Hematopoietic multipotent progenitor cell treated with erythropoietin and hydrocortisone succinate and interleukin-3 and kit ligand, for 15 days (in vitro differentiated cells): ENCODE measurements at places on chromosomes 7 and 10.

- DNase-seq = no peak
These were observed 6.3 kb downstream of the COL28A1 start for GRCh38 chr7:7529328-7529727.

DNA sequence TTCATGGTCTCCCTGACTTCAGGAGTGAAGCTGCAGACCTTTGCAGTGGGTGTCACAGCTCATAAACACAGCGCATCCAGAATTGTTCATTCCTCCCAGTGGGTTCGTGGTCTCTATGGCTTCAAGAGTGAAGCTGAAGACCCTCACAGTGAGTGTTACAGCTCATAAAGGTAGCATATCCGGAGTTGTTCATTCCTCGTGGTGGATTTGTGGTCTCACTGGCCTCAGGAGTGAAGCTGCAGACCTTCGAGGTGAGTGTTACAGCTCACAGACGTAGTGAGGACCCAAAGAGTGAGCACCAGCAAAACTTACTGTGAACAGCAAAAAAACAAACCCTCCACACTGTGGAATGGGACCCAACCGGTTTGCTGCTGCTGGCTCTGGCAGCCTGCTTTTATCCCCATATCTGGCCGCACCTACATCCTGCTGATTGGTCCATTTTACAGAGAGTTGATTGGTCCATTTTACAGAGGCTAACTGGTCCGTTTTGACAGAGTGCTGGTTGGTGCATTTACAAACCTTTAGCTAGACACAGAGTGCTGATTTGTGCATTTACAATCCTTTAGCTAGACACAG is 308.8 kb downstream of the PTPRN2 start:
- no peak for DNase-seq

- no peak for DNase-seq
These were observed 52.7 kb upstream of the VIPR2 start for GRCh38 chr7:159197066-159197975.

DNA sequence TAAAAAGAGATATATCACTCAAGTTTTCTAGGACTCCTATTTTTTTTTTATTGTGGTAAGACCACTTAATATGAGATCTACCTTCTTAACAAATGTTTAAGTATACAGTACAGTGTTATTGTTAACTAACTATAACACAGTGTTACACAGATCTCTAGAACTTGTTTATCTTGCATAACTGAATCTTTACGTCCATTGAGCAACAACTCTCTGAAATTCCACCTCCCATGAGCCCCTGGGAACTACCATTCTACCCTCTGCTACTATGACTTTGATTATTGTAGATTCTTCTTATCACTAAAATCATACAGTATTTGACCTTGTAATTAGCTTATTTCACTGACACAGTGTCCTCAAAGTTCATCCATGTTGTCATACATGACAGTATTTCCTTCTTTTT is 22.5 kb upstream of the REEP3 start:
- DNase-seq = no peak

DNA sequence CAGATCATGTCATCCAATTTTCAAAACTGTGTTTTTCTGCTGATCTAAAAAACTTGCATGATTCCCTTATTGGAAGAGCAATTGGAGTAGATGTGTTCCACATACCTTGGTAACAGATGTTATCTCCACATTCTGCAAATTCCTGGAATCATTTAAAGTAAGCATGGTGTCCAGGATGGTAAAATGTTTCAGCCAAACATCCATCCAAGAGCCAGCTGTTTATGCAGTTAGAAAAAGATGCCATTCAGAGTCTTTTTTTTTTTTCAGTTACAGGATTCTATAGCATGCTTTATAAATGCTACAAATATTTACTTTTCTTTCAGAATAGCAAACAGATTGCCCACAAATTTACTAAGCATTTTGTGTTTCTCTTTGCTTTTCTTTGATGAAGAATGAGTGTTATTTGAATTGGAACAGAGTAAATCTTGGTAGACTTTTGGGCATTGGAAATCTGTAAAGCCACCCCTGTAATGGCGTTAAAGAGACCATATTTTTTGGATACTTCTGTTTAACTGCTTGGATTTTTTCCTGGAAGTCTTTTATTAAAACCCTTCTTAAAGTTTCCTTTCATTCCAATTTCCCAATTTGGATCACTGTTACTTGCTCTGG is 149.8 kb downstream of the GNAT3 start:
- DNase-seq = no peak

GRCh38 chr10:129963641-129964501 is at the start of gene EBF3:
Gene EBF3, minus strand, starts transcription at chr10:129964274. Its CDS starts 506 bp downstream, at chr10:129963768.
- DNase-seq = no peak

DNA sequence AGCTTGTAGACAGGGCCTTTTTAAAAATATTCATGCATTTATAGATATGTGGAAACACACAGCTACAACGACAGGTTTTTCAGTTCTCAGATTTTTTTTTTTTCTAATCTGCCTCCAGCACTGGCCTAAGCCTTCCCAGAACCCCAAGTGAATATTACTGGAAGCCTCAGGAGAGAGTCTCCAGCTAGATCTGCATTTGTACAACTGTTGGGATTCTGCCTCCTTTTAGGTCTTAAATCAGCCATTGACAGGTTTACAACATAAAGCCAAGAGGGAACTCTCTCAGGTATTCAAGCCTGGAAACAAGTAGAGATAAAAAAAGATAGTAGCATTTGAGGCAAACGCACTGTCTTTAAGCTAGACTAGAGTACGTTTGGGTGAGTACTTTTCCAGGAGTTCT is 275.8 kb downstream of the ANKRD30A start:
- DNase-seq = no peak

DNA sequence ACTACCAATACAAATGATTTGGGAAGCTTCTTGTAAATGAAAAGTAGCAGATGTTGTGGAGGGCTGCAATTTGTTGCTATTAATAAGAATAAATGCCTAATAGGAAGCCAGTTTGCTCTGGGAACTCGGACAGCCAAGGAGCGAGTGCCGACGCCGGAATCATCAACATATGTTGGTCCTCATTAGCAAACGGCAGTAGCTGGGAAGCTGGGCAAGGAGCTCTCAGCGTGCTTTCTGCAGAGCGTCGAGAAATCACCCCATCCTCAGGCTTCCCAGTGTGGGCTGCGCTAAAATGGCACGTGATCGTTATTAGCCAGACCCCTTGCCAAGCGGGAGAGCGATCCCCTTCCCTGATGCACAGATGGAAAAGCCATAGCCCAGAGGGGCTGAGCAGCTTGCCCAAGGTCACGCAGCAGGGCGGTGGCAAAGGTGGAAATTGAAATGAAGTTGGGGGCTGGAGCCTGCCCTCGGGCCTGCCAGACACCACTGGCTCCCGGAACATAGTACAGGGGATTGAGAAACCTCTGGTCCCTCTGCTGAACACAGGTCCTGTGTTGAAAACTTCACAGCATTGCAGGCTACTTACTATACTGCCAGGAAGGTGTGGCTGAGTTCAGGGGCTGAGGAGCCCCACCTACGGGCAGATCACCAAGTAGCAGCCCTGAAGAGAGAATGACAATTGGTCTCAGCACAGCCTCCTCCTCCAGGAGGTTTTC is 326.9 kb downstream of the PLXNA4 start:
- no peak for DNase-seq

GRCh38 chr7:44062903-44063295 is 2.5 kb downstream of the PGAM2 start:
- DNase-seq = no peak

DNA sequence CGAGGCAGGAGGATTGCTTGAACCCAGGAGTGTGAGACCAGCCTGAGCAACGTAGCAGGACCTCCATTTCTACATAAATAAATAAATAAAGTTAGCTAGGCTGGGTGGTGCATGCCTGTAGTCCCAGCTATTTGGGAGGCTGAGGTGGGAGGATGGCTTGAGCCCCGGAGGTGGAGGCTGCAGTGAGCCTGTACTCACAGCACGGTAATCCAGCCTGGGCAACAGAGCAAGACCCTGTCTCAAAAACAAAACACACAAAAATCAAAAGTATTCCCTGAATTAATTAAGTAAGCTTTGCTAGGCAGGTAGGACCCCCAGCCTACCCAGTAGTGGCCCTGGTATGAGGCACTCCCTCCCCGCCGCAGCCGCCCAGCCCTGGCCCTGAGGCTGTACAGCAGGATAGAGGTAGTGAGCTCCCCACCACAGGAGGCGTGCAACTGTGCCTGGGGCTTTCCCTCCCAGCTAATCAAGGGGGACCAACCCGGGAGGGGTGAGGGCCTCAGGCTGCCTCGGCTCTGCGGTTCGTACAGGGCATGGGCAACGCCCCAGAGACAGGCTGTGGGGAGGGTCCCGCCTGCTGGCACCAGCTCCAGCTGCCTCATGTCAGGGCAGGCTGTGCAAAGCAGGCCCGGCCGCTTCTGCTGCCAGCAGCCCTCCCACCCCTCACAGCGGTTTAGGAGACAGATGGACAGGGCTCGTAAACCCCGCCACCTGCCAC is 1.0 kb upstream of the CYP2W1 start:
- DNase-seq = no peak

DNA sequence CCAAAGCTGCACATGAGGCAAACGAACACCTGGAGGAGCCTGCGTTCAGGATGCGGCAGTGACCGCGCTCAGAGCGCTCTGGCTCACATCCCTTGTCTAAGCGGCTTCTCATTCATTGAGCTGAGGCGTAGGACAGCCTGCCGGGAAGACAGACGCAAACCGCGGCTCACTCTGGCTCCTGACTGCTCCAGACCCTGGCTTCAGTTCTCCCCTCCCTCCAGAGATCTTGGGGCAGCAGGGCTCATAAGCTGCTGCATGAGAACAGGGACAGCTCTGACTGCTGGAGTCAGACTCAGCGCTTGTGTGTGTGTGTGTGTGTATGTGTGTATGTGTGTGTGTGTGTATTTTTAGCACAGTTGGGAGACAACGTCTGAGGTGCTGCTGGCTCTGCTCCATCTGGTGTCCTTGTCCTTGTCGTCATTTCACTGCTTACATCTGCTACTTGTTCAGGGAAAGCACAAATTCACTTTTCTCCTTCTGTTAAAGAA is 15.8 kb upstream of the LYZL2 start:
- DNase-seq = no peak

- no peak for DNase-seq
These were observed 569.0 kb upstream of the SORCS1 start for GRCh38 chr10:107733328-107734130.

GRCh38 chr7:22645418-22646181 is 81.4 kb upstream of the IL6 start:
- DNase-seq = no peak

DNA sequence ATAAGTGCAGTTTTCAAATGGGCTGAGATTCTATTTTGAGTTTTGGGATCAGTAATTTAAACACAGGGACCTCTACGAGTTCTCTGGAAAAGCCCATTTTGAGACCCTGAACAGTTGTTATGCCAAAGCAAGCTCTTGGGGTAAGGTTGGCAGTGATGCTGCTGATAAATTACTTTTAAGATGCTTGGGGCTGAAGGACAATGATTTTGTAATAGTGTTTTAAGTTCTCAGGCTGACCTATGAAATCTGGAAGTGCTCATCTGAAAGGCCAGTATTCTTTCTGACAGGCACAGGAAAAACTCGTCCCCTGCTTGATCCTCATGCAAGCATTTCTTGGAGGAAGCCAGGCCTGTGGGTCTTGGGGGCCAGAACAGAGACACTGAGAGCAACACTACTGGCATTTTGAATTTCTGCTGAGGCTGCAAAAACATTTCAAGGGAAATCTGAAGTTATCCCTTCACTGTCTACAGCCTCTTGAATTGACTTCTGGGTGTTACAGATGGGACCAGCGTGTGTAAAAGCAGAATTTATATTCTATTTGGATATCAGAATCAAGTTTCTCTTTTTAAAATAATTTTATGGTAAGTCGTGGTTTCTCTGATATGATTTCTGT is 79.7 kb downstream of the AUTS2 start:
- DNase-seq = no peak

DNA sequence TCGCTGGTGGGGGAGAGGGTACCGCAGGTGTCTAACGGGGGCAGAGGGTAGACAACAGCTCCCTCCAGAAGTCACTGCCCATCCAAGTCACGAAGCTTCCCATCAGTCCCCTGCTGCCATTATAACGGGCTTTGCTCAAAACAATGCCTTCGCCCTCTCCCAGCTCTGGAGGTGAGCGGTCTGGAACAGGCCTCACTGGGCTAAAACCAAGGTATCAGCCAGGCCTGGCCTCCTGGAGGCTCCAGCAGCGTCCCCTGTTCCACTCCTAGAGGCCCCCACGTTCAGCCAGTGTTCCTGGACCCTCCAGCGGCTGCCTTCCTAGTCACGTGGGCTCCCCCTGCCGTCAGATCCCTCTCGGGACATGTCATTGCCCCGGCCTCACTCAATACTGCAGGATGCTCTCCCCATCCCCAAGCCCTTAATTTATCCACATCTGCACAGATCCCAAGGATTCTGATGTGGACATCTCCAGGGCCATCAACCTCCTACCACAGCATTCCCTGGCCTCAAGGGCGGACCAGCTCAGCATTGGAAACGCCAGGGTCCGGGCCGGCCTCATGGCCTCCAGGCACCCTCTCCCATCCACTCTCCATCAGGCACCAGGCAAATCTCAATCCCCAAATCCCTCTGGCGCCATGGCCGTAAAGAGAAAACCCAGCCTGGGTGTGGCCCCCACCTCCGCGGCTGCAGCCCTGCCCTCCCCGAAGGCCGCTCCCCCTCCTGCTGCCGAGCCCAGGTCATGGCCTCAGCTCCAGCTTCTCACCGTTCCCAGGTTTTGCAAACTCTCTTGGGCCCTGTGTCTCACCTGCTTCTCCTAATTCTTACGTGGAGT is 104.1 kb upstream of the FAM20C start:
- DNase-seq = no peak

- DNase-seq = no peak
These were observed 5.0 kb downstream of the EIF3B start for GRCh38 chr7:2359610-2360009.

GRCh38 chr10:12703126-12703525 is 298.4 kb downstream of the CCDC3 start:
- no peak for DNase-seq

DNA sequence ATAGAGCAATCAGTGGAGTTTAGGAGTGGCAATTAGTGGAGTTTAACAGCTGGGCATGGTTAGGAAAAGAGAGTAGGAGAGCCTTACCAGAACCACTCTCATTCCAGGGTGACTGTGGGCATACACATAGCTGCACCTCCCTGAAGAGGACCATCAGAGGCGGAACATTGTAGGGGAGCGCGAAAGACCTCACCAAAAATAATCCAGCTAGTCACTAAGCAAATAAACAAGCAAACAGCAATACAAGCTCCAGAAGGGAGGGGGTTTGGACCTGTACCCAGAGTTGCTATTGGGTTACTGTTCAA is 4.1 kb upstream of the NACAD start:
- no peak for DNase-seq

DNA sequence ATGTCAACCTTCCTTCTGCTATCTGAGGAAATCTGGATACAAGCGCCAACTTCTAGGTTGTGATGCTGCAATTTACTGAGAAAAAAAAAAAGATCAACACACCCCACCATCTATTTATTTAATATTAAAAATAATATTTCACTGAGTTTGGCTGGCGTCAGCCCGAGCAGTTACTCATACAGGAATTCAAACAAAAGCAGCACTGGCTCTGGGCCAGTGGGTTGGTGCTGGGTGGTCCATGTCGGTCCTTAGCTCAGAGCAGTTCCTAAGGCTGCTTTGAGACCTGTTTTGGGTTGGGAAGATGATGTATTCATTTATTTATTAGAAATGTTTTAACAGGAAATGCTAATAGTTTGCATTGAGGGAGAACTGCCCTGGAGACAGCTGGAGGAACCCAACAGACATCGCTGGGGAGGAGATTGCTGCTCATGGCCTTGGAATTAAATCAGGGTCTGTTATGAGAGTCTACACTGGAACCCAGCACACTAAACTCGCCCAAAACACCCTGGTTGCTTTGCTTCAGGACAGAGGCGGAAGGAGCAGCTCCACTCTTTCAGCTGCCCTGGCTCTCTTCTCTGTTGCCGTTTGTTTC is 36.3 kb upstream of the GOT1 start:
- no peak for DNase-seq
